T-helper 1 cell (primary cell): ENCODE measurements at places on chromosomes 13 and 19.

DNA sequence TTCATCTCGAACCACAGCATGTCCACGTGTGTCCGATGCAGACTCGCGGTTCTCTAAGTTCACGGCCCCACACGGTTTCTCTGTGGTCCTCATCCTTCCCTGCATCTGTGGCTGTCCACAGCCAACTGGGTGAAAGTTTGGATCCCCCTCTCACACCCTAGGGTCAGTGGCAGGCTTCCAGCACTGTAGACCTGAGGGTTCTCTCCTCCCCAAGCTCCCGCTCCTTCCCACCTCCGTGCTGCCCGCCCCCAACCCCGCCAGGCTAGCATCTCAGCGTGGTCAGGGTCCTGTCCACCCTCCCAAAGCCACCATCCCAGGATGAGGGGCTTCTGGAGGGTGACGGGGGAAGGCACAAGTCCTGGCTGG lies 3.0 kb downstream of the ANGPTL4 start:
- DNase-seq: no peak

DNA sequence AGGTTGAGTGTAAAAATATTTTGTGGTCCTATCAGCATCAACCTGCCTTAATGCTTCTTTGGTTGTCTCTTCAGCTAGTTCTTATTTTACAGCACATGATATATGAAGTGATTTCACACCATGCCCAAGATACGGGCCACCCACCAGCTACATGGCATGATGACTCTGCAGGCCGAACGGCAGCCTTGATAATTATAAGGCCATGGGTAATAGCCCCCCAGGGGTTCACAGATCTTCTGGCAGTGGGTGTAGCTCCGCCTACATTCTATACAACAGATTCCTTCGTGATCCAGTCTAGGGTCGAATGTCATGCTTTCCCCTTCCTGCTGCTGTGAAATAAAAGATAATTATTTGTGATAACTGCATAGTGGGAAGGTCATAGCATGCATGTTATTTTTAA lies 36.1 kb downstream of the CNMD start:
- no peak for DNase-seq

GRCh38 chr13:41029629-41030028 lies 10.5 kb upstream of the ELF1 start:
- DNase-seq: no peak

- no peak for DNase-seq
Measured at GRCh38 chr13:97559981-97560380, 126.0 kb downstream of the RAP2A start.

DNA sequence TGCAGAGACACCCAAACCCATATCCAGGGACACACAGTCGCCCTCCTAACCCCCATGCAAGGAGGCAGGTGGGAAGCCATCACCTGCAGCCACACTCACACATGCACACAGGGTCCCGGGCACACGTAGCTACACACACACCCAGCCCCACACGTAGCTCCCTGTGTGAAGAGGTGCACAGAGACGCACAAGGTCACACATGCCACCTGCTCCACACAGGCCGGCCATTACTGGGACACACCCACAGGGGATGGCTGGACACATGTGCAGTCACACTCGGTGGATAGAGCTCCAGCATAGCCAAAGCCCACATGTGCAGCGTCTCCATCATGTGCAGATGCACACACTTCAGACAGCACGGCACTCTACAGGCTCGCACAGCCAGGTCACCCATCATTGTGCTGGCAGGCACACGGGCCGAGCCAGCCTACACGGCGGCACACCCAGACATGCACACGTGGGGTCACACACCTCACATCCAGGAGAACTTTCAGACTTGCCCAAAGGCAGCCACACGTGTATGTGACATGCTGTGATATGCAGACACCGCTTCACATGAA lies 1.1 kb downstream of the ZNF835 start:
- no peak for DNase-seq

- DNase-seq: no peak
Measured at GRCh38 chr19:2413629-2414028, 13.8 kb downstream of the TIMM13 start.

- DNase-seq: peak; percentile 20
Measured at GRCh38 chr13:108155185-108156106, 59.9 kb downstream of the LIG4 start.

DNA sequence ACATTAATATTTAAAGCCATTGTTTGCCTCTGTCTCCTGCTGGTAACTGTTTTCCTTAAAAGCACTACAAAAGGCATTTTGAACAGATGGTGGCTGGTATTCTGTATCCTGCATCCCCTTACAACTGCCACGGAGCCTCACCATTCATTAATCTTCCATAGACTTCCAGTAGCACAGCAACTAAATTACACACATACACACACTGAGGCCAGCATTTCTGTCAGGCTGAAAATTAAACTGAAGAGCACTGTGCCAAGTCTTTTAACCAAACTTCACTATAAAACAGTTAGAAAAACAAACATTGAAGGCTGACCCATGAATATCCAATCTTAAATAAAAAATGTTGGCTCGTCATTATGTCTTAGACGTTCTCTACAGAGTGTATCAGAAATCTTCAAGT lies 697.8 kb downstream of the DACH1 start:
- no peak for DNase-seq

GRCh38 chr19:39152066-39152465 lies 26.5 kb downstream of the PAK4 start:
- DNase-seq: no peak

DNA sequence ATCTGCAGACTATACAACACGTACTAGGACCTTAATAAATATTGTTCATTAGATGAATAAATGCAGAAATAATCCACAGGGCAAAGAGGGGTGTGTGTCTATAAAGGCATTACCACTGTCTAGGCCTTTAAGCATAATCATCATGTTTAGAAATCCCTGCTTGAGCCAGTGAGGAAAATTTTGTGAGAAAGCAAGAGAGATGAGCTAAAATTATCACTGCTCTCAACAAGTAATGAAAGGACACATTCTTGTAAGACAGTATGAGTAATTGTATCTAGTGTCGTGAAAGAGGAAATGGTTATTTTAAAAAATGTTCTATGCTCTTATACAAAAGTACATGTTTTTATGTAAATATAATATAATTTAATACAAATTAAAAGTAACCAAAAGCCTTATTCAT lies 1699.4 kb downstream of the PCDH9 start:
- DNase-seq: no peak

GRCh38 chr13:21676611-21677021 lies 5.7 kb downstream of the FGF9 start:
- no peak for DNase-seq

DNA sequence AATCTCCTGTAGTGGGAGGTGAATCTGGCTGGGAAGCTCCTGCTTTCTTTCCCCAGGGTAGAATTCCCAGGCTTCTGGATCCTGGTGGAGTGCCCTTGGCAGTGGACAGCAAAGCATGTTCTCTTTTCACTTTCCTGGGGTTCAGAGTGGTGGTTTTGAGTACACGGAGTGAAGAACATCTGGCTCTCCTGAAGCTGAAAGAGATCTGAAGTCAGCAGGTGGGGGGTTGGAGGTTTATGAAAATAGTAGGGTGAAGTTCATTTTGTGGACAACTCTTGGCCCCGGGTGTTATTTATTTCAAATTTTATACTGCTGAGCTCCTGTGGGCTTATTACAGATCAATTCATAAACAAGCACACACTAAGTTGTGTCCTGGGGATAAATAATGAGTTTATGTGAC lies 497.3 kb downstream of the KLF5 start:
- no peak for DNase-seq

GRCh38 chr19:367963-368629 lies 23.5 kb upstream of the MIER2 start:
- no peak for DNase-seq

DNA sequence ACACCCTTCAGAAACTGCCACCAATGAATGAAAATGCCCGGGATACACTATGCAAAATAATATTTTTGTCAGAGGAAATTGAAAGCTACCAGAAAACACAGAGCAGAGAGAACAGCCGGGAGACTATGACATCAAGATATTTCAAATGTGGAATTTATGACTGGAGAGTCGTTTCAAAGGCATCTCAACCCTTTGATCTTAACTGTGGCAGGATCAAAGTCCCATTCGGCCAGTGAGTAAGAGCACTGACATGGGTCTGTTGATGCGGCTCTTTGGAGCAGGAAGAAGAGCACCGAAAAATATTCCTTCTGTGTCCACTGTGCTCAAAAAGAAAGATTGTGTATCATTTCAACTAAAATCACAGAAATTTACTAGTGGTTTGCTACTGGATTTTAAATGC lies 201.9 kb downstream of the RFC3 start:
- DNase-seq: no peak

DNA sequence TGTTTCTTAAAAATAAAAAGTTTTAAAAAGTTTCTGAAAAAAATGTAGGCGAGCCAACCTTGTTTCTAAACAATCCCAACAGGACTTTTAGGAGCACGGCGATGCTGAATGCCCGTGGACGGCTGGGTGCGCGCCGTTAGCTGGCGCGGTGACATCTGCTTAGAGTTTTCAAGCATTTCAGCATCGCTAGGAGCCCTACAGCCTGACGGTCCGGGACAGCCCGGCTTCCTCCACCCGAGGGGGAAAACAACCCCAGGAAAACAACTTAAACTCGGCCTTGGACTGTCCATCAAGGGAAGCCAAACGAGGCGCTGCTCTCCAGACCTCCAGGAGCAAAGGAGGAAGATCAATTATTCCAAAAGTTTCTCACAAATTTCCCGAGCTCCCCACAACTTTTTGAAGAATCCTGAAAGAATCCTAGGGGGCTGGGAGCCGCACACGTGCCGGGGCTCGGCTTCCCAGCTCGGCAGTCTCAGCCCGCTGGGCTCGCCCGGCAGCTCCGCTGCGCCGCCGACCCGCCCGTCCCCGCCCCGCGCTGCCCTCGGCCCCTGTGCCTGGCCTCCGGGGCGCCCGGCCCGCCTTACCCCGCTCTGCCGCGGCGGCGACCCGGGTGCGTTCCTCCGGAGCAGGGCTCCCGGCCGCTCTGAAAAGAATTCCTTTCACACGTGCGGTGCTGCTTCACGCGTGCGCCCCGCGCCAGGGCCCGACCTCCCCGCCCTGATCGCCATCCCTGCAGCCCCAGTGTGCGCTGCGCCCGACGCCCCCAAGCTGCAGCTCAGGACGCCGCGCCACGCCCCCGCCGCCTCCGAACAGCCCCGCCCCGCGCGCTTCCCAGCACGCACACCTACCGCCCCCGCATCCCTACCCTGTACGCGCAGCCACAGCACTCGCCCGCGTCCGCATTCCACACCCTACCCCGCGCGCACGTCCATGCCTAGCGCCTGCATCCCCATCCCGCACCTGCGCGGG lies at the start of gene GJA3:
GJA3 (minus strand) TSS at position 747 of the 969 bp plus-strand sequence. CDS start 17,764 bp downstream, outside the sequence.
- DNase-seq: peak; percentile 31

GRCh38 chr13:25778365-25778764 lies 273.5 kb downstream of the SHISA2 start:
- no peak for DNase-seq

DNA sequence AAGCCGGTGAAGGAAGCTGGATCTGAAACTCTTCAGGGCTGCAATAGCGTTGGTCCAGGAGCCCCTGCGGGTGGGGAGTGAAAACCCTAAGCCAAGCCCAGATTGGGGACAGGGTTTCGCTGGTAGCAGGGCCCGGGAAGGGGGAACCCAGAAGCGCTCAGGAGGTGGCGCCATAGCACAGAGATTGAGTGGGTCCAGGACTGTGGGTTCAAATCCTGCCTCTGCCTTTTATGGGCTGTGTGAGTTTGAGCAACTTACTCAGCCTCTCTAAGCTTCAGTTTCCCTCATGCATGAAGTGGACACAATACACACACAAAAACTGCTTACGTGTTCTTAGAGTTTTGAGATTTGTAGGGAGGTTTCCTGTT lies 8.3 kb upstream of the SYCN start:
- DNase-seq: peak; percentile 38

DNA sequence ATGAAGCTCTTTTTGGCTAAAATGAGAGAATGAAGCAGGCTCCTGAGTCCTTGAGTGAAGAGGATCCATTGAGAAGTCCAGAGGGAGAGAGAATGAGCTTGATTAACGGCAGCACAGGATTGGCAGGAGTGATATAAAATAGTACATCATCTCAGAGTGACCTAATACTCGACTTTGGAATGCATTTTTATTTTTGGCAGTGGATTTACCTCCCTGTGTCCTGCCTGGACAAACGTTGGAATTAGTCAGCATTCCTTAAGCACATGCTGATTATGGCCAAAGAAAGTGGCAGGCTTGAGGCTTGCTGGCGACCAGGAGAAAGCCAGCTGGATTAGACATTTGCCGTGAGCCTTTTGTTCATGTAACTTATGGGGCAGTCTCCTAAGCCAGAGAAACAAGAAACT lies 22.9 kb downstream of the LRCH1 start:
- DNase-seq: no peak

DNA sequence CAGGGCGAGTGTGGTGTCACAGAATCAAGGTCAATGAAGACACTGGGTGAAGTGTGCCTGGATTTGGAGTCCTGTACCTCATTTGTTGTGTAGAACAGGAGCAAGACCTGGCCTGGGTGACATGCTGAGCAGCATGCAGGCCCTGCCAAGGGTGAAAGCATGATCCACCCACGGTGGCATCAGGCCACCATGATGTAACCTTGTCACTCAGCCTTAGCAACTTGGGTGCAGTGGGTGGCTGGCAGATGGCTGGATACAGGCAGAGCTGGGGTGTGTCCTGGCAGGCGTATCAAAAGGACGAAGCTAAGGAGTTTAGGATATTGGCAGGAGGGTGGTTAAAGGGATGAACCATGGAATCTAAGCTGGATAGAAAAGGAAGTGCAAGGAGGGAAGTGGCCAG lies 10.3 kb downstream of the THSD1 start:
- no peak for DNase-seq

- DNase-seq: no peak
Measured at GRCh38 chr13:88107570-88107969, 436.4 kb downstream of the SLITRK5 start.

DNA sequence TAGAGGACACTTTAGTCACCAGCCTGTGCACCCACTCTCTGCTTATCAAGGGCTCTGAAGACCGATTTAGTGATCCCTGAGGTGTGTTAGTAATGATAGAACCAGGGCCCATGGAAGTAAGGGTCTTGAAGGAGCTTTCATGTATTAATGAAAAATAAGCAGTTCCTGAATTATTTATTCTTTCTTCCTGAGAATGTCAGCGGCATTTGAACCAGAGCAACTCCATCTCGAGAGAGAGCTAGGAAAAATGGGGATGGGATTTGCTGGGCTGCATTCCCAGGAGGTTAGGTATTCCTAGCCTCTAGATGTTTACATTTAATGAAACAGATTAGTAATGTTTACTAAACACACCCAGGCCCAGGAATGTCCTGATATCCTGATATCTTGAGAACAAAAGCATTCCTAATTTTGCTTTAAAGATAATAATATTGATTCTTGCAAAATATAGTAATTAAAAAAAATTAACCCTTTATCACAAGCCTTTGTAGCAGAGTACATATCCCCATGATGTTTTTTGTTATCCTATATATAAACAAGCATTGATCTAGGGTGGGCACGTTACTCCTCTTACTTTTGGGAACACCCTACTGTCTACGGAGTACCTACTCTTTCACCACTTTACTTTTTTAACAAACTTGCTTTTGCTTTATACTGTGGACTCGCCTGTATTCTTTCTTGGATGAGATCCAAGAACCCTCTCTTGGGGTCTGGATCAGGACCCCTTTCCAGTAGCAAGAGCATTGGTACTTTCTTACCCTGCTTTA lies 63.1 kb downstream of the COG3 start:
- no peak for DNase-seq

DNA sequence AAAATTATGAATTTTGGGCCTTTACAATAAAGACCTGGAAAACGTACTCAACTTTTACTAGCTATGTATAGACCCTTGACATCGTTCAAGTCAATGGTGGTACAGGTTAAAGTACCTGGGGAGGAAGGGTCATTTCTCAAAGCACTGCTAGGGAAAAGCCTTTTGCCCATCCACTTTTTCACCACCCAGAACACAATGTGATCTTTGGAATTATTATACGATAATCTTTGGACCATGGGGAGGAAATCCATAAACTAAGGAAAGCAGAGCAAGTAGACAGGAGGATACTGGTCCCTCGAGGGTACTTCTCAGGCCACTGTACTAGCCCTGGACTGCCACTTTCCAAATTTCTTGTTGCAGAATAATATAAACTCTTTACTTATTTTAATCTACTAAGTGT lies 39.5 kb downstream of the UBL3 start:
- no peak for DNase-seq
